Gastroesophageal sphincter (tissue), 4 donors: ENCODE measurements at places on chromosomes 1 and 21. TPM values are rescaled to one million over a fixed set of nuclear protein-coding genes. Genes with fewer than 3 reads are reported as not detected.
A peak's percentile ranks its signal among the peaks of the same experiment; 100 is the strongest.

The AGPAT3 gene
- 46.9 TPM for total RNA-seq

The KIAA0040 gene
- total RNA-seq, result 46.2 TPM

The GSTM2 gene
- 32.2 TPM for total RNA-seq

The NFASC gene
- total RNA-seq, result 51.4 TPM

DNA sequence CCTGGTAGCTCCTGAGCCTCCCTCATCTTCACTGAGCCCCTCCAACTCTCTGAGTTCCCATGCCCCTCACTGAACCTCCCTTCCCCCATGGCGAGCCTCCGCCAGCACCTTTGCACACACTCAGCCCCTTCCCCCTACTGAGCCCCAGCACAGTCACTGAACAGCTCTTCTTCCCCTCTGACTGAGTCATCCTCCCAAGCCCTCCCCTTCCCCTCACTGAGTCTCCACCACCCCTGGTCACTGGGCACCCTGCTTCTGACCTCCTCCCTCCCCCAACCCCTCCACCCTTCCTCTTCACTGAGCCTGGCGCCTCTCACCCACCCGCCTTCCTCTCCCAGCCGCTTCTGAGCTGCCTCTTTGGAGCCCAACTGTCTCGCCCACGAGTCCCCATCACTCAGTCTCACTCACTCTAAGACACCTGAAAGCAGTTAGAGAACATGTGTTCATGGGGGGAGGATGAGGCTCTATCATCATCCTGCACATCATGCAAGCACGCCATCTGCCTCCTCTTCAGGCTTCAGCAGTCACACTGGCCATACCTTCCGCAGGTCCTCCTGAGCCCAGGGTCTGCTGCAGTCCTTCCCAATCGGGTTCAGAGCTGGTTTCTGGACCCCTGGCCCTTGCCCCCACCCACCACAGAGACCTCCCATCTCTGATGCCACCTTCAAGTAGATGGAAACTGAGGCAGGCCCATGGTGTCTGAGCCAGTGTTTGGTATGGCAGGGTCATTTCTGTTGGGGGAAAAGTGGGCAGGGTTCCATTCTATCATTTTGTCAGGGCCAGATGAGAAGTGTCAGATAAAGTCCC lies 2.0 kb upstream of the TRNP1 start:
- no peak for ATAC-seq

GRCh38 chr21:31342348-31342747 lies 1.7 kb downstream of the TIAM1 start:
- ATAC-seq, result no peak

- no peak for ATAC-seq
Measured at GRCh38 chr1:66695116-66695515, 57.1 kb upstream of the DYNLT5 start.

DNA sequence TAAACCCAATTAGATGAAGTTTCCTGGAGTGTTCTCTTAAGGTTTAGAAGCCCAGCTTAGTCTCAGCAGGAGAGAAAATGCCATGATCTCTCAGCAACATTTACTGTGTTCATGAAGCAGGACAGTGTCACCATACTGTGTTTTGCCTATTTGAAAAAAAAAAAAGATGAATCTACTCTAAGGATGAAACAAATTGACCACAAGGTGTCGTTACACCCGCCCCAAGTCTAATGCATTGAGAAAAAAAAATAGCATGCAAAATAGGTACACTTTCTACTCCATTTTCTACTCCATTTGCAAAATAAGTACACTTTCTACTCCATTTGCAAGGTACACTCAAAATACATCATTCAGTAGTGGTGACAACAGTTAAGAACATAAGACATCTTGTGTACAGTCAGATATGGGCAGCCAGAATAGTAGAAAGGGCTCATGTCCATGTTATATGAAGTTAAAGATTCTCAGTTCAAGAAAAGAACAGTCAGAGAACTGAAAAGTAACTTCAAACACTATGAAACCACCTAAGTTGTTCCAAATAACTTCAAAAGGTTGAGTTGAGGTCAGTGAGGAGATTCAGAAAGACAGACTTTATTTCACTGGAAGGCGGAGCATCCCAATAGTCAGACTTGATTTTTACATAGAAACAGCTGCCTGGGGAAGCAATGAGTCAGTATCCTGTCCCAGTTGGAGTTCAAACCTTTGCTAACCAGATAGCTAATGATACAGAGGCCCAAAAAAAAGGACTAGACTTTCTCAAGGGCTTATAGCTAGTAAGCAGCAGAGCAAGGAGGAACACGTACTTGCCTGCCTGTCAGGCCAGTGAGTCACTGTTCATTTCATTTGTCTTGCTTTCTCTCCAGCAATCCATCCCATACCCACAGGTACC lies 13.3 kb downstream of the PLPPR5 start:
- ATAC-seq, result no peak

DNA sequence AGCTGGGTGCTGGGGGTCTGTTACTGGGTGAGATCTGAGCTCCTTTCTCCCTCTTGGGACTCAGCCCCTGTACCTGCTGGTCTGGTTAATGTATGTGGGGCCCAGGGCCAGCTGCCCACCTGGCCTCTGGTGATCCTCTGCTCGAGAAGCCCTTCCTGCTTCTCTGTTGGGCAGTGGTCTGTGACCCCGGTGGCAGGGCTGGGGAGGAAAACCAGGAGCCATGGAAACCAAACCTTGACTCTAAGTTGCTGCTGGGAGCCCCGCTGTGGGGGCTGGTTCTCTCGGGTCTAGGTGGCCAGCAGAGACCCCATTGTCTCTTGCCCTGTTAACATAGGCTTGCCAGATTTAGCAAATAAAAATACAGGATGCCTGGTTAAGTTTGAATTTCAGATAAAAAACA lies 1.3 kb downstream of the PADI1 start:
- ATAC-seq, result no peak

GRCh38 chr1:2882966-2883696 lies 81.6 kb upstream of the TTC34 start:
- no peak for ATAC-seq

- ATAC-seq, result peak; percentile 88
Measured at GRCh38 chr1:234573711-234574299, 36.2 kb downstream of the IRF2BP2 start.

DNA sequence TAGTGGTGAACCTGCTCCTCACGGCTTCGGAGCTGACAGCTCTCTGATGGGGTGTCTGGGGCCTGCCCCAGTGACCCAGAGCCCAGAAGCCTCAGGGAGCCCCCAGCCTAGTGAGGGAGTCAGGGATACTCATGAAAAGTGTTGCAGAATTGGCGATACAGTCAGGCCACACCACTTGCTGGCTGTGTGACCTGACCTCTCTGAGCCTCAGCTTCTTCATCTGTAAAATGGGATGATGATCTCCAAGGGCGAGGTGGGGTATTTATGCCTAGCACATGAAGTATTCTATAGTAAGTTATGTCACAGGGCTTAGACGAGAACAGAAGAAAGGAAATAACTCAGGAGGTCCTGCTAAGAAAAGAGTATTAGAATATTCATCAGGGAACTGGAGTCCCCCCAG lies 1.6 kb downstream of the TMEM51 start:
- no peak for ATAC-seq

GRCh38 chr1:204854286-204854685 lies 16.4 kb upstream of the NFASC start:
- ATAC-seq, result no peak

DNA sequence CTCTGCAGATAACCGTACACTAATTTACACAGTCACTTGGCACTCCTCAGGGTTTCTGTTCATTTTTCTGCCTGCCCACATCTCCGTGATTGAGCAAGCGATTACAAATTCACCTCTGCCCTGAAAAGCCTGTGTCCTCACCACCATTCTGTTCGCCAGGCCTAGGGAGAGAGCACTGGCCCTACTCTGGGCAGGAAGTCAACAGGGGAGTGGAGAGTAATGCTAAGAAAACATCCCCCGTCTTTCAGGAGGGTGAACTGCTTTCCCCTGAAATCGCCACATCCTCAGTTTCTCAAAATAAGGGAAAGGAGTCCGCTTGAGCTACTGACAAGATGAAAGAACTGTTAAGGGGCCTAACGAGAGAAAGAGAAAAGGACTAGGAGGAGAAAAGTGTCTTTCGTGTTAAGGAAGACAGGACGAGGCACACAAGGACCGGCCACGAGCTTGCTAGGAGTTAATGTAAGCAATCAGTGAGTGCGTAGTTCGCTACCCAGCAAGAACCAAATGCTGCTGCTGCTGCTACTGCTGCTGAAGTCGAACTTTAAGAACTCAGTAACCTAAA lies 632 bp downstream of the PEX19 start:
- peak; percentile 42 for ATAC-seq

GRCh38 chr1:163837206-163837605 lies 515.5 kb downstream of the NUF2 start:
- no peak for ATAC-seq
